ENCODE measurements at places on chromosomes 16 and 17. TPM values are rescaled to one million over a fixed set of nuclear protein-coding genes. Genes with fewer than 3 reads are reported as not detected.

DNA sequence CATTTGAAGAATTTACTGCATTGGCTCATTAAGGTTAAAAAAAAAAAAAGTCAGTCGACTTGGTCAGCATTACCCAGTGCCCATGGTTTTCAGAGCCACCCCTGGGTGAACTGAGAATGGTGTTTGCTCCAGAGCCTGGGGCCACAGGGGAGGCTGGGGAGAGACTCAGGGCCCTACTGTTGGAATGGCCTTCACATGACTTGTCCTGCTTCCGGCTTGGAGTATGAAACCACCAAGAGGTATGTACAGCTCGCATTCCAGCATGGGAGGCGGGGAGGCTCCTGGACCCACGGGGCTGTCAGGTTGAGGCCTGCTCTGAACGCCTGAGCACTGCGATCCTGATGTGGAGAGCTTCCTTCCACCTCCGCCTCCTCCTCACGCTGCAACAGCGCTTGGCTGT, 36.8 kb downstream of the MSI2 start:
- H3K27me3 ChIP-seq = no peaks in the 10 kb centered on the region
- peaks cover 23% of the 10 kb centered on the region for H3K36me3 ChIP-seq
- no peak overlapping the region for H3K27ac ChIP-seq
- DNase-seq = no peak
- no peaks in the 10 kb centered on the region for H3K4me1 ChIP-seq

The CCL5 gene
- not detected for total RNA-seq

- no peak overlapping the region for H3K27ac ChIP-seq
- H3K4me1 ChIP-seq = no peaks in the 10 kb centered on the region
- no peaks in the 10 kb centered on the region for H3K27me3 ChIP-seq
- H3K4me3 ChIP-seq = no peak overlapping the region
- no peak for DNase-seq
Observed at GRCh38 chr16:1189455-1189854, 35.6 kb downstream of the TPSG1 start.

DNA sequence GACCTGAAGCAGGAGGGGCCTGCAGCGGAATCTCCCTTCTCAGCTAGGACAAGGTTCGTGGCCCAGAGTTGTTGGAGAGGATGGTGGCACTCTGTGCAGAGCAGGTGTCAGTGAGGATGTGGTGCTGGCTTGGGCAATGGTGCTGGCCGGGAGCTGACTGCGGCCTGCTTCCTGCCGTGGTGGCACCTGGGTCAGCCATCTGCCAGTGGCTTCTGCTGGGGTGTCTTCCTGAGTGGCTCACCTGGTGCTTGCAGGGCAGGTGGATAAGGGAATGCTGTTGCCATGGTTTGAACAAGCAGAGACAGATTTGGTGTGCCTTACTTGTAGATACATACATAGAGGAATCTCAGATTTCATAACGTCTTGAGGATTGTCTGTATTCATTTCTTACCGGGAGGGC, 69.6 kb downstream of the SEC14L1 start:
- H3K4me3 ChIP-seq = no peak overlapping the region
- no peak for DNase-seq
- H3K27me3 ChIP-seq = no peaks in the 10 kb centered on the region
- H3K4me1 ChIP-seq = no peaks in the 10 kb centered on the region

Measured in endodermal cell (in vitro differentiated cells).